Epithelial cell of alveolus of lung (primary cell): ENCODE measurements at places on chromosomes 6 and 20. TPM values are rescaled to one million over a fixed set of nuclear protein-coding genes. Genes with fewer than 3 reads are reported as not detected.

The PHACTR3 gene
- 0.26 TPM in 1 of 2 replicates, not detected in the other for total RNA-seq

The ZNF391 gene
- total RNA-seq = 0.91 and 3.3 TPM in 2 replicates

The POU3F2 gene
- total RNA-seq = not detected in 2 replicates

The LPA gene
- total RNA-seq = not detected in 2 replicates

The ANKRD66 gene
- not detected in 2 replicates for total RNA-seq
